ENCODE measurements at places on chromosomes 6 and 20. TPM values are rescaled to one million over a fixed set of nuclear protein-coding genes. Genes with fewer than 3 reads are reported as not detected.

DNA sequence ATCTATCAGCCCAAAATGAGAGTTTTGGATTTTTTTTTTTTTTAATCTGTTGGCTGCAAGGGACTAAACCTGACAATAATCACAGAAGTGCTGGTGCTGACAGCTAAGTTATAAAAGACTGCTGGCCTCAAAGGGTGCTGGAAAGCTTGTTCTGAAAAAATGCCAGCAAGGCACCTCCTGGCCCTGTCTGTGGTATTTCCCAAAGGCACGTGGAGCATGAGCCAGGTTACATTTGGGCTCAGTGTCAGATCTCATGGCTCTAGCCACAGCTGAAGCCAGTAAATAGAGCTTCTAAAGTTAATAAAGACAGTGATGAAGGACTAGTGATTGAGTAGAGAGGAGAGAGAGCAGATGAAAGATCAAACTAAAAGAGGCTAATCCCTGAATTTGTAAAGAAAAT, 178.9 kb downstream of the FUT9 start:
- H3K27ac ChIP-seq = no peak overlapping the region
- no peaks in the 10 kb centered on the region for H3K4me1 ChIP-seq
- no peaks in the 10 kb centered on the region for H3K27me3 ChIP-seq
- H3K36me3 ChIP-seq = no peaks in the 10 kb centered on the region
- DNase-seq = no peak
- no peak overlapping the region for H3K4me3 ChIP-seq

DNA sequence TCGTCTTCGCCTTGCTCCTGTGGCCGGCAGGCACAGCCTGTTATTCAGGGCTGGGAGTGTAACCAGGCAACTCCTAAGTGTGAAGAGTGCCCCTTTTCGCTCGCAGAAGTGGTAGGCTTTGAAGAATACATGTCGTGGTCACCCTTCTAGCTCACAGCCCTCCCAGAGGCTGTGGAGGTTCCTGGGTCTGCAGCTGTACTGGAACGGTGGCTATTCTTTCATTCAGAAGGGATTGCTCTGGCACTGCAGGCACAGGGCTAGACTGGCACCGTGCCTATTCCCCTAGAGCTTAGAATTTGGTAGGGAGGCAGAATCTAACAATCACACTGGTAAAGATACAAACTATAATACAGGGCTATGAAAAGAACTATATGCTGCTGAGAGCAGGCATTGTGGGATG, 1.1 kb upstream of the SRSF12 start:
- no peaks in the 10 kb centered on the region for H3K27me3 ChIP-seq
- H3K36me3 ChIP-seq = no peaks in the 10 kb centered on the region
- no peak overlapping the region for H3K27ac ChIP-seq

- H3K27ac ChIP-seq = no peak overlapping the region
- H3K27me3 ChIP-seq = no peaks in the 10 kb centered on the region
- H3K4me3 ChIP-seq = no peak overlapping the region
- H3K4me1 ChIP-seq = no peaks in the 10 kb centered on the region
- no peaks in the 10 kb centered on the region for H3K36me3 ChIP-seq
Observed at GRCh38 chr6:33949877-33950435, 146.2 kb upstream of the MLN start.

DNA sequence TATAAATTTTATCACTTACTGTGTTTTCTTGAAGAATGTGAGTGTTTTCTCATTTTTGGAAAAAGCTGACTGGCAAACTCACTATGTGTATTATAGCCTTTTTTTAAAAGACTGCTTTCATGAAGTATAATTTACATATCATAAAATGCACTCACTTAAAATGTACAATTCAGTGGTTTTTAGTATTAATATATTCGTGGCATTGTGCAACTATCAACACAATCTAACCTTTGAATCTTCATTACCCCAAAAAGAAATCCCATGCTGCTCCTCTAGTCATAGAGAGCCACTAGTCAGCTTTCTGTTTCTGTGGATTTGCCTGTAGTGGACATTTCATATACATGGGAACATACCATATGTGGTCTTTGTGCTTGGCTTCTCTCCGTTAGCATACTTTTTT, 143.8 kb downstream of the PLCB4 start:
- H3K27ac ChIP-seq = no peak overlapping the region
- no peaks in the 10 kb centered on the region for H3K4me1 ChIP-seq
- H3K27me3 ChIP-seq = no peaks in the 10 kb centered on the region
- DNase-seq = no peak

DNA sequence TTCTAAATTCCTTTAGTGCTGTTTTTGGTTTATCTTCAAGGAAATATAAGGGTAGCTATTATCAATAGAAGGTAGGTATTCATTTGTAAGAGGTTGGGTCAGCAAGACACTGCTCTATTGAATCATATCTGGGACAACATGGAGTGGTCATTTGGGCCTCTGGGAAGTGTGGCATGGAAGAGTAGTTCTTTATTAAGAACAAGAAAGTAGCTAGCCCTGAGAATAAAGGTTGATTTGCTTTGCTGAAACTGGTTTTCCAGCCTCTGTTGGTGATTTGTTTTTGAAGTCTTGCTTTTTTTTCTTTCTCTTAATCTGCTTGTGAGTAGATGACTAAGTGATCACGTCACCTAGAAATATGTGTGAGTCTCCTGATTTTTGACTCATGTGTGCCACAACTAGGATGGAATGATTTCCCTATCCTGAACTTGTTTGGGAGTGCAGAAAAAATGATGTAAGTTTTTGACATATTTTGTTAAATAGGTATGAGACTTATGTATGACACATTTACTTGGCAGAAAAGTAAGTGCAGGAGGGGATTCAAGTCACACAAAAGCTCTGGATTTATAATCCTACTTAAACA, 381.8 kb downstream of the CENPW start:
- no peak for DNase-seq
- H3K4me3 ChIP-seq = no peak overlapping the region
- H3K4me1 ChIP-seq = no peaks in the 10 kb centered on the region
- H3K27me3 ChIP-seq = no peaks in the 10 kb centered on the region

GRCh38 chr6:18019539-18020534, 32.4 kb upstream of the KIF13A start:
- no peak overlapping the region for H3K4me3 ChIP-seq
- DNase-seq = no peak
- no peaks in the 10 kb centered on the region for H3K4me1 ChIP-seq
- H3K27ac ChIP-seq = no peak overlapping the region
- no peaks in the 10 kb centered on the region for H3K27me3 ChIP-seq

DNA sequence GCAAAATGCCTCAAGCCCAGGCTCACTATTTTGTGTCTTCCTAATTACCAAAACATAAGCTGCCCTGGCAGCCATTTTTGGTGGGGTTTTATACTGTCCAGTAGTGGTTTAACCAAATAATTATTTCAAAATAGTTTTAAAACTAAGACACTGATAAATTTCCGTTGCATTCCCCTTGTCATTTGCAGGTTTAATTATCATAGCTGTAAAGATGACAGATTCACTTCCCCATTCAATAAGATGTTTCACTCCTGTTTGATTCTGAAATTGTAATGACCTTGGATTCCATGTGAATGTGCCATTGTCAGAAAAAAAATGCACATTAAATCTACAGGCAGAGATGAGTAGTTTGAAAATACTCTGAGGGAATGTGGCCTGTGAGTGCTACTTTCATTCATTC, 172.0 kb downstream of the COL9A1 start:
- no peaks in the 10 kb centered on the region for H3K36me3 ChIP-seq
- H3K27me3 ChIP-seq = peaks cover 3% of the 10 kb centered on the region
- DNase-seq = no peak

DNA sequence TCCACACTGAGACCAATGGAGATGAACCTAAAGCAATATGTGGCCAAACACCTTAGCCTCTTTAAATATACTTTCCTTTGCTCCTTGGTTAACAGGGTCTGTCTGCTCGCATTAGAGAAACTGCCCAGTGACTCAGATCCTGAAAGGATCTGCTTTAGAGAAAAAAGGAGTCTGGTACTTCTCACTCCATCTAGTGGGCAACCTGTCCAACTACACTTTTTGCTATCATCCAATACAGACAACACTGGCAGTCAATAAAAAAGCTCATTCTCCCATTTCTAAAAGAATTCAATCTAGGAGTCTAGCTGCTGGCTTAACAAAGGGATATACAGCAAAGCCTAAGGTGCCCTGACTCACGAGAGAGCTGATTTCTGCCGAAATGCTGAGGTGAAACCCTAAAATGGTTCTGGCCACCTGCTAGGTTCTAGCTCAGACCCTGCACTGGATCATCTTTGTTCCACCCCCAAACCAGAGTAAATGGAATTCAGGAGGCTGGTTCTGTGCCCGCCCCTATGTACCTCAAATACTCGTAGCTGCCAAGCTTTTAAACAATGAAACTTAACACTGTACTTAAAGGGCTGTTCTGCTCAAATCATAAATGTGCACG, 11.5 kb downstream of the GNL1 start:
- no peak overlapping the region for H3K4me3 ChIP-seq
- peak overlapping the region; percentile 17 for H3K27ac ChIP-seq
- H3K36me3 ChIP-seq = peaks cover 27% of the 10 kb centered on the region
- peaks cover 31% of the 10 kb centered on the region for H3K4me1 ChIP-seq
- no peak for DNase-seq

GRCh38 chr6:33206027-33206863, 1.8 kb downstream of the HSD17B8 start:
- peaks cover 53% of the 10 kb centered on the region for H3K4me1 ChIP-seq
- no peaks in the 10 kb centered on the region for H3K27me3 ChIP-seq
- H3K36me3 ChIP-seq = peaks cover 36% of the 10 kb centered on the region

DNA sequence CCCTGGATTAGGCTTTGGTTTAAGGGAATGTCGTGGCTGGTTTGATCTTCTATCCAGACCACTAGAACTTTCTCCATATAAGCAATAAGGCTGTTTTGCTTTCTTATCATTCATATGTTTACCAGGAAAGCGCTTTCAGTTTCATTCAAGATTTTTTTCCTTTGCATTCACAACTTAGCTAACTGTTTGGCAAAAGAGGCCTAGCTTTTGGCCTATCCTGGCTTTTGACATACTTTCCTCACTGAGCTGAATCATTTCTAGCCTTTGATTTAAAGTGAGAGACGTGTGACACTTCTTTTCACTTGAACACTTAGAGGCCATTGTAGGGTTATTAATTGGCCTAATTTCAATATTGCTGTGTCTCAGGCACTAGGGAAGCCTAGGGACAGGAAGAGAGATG, 1.7 kb upstream of the FAM50B start:
- H3K36me3 ChIP-seq = no peaks in the 10 kb centered on the region
- no peaks in the 10 kb centered on the region for H3K27me3 ChIP-seq
- no peak overlapping the region for H3K4me3 ChIP-seq
- H3K4me1 ChIP-seq = peaks cover 34% of the 10 kb centered on the region

DNA sequence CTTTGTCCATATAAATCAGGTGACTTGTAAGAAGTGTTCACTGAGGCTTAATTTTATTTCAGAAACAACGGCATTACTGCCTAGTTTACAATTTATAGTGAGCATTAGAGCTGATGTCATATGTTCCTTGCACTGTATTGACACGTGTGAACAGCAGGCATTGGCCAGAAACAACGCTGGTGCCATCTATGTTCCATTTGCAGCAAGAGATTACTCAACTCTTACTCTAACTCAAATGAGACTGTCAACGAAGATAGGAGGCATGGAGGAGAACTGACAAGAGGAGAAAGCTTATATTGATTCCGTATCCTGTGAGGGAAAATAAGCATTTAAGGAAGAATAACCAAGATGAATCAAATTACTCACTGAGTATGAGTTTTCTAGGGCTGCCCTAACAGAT, 48.4 kb downstream of the MTFR2 start:
- no peaks in the 10 kb centered on the region for H3K36me3 ChIP-seq
- H3K4me3 ChIP-seq = no peak overlapping the region
- no peak for DNase-seq
- H3K27ac ChIP-seq = no peak overlapping the region
- H3K27me3 ChIP-seq = peaks cover 2% of the 10 kb centered on the region

DNA sequence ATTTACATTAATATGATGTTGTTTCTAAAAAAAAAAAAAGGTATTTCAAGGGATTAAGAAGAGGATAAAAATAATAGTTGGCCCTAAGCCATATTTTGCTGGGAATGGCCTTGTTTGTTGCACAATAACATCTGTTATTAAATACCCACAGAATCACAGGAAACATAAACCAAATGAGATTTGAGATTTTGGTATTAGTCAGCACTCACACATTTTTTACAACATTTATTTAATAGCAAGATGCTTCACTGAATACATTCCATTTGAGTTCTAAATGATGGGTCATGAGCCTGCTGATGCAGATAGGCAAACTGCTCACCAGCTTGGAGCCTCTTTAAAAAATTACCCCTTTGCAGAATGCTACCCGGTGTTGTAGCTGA, 92.9 kb upstream of the ENPP5 start:
- H3K27ac ChIP-seq = no peak overlapping the region
- H3K4me1 ChIP-seq = no peaks in the 10 kb centered on the region
- no peak for DNase-seq
- no peak overlapping the region for H3K4me3 ChIP-seq

DNA sequence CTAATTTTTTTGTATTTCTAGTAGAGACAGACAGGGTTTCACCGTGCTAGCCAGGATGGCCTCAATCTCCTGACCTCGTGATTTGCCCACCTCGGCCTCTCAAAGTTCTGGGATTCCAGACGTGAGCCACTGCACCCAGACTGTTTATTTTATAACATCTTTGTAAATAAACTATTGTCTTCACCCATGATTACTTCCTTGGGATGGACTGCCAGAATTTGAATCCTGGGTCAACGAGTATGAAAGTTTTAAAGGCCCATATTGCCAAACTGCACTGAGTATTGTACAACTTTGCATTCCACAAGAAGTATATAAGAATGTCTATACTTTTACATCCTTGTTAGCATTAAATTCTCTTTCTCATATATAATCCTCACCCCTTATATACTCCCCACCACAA, 38.6 kb downstream of the ZHX3 start:
- DNase-seq = no peak
- no peaks in the 10 kb centered on the region for H3K4me1 ChIP-seq
- no peak overlapping the region for H3K27ac ChIP-seq
- H3K27me3 ChIP-seq = no peaks in the 10 kb centered on the region
- H3K36me3 ChIP-seq = no peaks in the 10 kb centered on the region

The PDYN gene
- total RNA-seq = not detected

The IYD gene
- not detected for total RNA-seq

The EYA4 gene
- total RNA-seq = not detected

The HSPA1L gene
- 8.1 TPM for total RNA-seq

The CLVS2 gene
- total RNA-seq = not detected

The DAAM2 gene
- total RNA-seq = not detected
